ENCODE measurements at places on chromosomes 13 and 19.
A peak's percentile ranks its signal among the peaks of the same experiment; 100 is the strongest.

DNA sequence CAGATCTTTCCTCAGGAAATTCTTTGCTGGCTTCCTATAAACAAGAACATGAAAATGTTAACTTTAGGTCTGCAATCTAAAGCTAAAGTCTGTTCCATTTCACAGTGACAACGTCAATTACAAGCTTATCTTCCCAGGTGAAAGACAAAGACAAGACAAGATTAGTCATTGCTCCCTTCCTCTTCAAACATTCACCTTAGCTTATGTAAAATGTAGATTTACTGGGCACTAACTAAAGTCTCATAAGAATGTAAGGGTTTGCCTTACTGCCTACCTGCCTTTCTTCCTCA lies 17.2 kb downstream of the TNFSF14 start:
- DNase-seq, result no peak

- no peak for DNase-seq
Measured at GRCh38 chr13:106548064-106548696, 12.7 kb upstream of the EFNB2 start.

GRCh38 chr13:98181111-98181815 lies 4.2 kb upstream of the RNF113B start:
- no peak for DNase-seq

GRCh38 chr19:16945364-16945714 lies 56.5 kb downstream of the F2RL3 start:
- no peak for DNase-seq

DNA sequence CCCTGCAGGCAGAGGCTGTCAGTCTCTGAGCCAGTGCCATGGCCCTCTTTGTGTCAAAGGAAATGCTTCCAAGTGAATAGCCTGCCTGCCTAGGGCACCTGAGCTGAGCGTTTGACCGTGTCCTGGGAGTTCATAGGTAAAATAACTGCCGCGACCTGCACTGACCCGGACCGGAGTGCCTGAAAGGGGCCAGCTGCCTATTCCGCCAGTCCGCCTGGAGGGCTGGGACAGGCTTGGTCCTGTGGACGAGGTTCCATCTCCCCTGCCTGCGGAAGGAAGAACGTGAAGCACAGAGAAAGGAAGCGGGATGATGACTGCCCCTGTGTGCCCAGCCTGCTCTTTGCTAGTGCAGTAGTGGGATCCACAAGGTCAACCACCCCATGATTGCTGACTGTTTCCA lies 17.5 kb upstream of the ZNF492 start:
- DNase-seq, result no peak

GRCh38 chr19:55373306-55373992 lies 3.2 kb upstream of the TMEM190 start:
- DNase-seq, result no peak

GRCh38 chr19:51093510-51094345 lies 11.0 kb upstream of the KLK14 start:
- DNase-seq, result no peak

DNA sequence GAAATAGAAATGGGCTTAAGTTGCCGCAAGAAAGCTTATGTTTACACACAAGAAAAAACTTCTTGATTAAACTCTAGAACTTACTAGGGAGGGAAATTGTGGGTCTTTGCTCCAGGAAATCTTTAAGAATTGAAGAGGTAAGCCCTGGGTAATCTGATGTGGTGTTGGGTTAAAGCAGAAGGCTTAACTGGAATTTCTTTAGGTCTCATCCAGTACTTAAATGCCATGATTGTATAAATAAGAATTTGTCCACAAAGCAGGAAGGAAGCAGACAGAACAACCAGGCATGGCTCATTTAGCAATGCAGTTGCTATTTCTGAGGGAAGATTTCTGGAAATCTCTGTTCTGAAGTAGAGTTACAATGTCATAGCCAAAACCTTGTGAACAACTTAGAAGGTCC lies 360.4 kb downstream of the KLF5 start:
- no peak for DNase-seq

- DNase-seq, result no peak
Measured at GRCh38 chr13:72782717-72783116, 784 bp downstream of the PIBF1 start.

DNA sequence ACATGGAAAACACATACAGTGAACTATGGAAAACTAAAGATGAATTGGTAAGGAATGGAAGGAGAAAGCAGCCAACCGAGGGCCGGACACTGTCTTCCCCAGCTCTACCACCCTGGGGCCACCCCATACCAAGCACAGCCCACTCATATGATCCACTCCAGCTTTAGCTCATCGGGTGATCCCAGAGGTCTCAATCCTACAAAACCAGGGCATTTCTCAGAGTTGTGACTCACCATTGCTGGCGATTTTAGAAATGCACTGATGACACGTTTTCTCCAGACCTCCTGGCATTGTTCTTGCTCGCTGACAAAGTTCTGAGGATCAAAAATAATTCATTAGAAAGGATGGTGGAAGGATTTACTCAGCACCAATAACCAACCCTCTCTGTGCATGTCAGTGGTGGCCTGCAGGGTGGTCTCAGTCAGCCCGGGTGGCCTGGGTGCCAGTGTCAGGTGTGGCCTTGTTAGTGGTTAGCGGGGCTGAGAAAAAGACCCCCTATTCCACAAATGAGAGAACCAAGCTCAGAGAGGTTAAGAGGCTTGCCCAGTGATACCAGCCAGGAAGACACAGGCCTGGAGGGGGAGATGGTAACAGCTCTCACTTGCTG lies 6.6 kb downstream of the TMEM272 start:
- no peak for DNase-seq

- no peak for DNase-seq
Measured at GRCh38 chr13:74201530-74201929, 67.3 kb upstream of the KLF12 start.

GRCh38 chr19:38759590-38760003 lies 13.7 kb downstream of the LGALS7 start:
- no peak for DNase-seq

GRCh38 chr19:18017275-18018083 lies 9.5 kb downstream of the ARRDC2 start:
- no peak for DNase-seq

- DNase-seq, result no peak
Measured at GRCh38 chr13:48738311-48738710, 84.6 kb downstream of the CYSLTR2 start.

- peak; percentile 94 for DNase-seq
Measured at GRCh38 chr19:42219812-42220750, at the start of gene ZNF526. TSS of gene ZNF526 (plus strand) at chr19:42220312. CDS start at chr19:42224404, 4,092 bp downstream.

GRCh38 chr13:56558698-56559320 lies 581.9 kb upstream of the PRR20A start:
- no peak for DNase-seq

DNA sequence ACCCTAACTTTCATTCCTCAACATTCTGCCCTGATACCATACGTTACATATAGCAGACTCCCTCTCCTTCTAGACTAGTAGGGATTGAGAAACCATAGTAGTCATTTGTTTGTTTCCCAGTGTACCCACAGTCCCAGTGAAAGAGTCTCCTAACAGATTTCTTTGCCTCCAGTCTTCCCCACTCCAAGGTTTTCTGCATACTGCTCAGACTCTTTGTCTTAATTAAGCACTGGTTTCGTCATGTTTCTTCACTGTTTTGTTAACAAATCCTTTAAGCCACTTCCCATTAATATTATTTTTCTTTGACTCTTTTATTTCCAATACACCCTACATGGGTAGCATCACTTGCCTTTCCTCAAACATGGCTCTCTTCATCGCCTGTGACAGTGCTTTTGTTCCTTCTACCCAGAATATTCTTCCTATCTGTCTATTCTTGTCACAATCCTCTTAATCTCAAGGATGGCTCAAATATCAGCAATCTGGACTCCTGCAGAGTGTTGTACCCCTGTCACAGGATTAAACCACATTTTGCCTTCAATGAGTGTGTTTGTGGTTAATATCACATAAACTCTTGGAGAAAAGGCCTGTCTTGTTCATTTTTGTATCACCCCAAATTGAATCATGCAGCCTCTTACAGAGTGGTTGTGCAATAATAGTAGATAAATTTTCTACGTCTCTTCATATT lies 92.7 kb upstream of the KLF12 start:
- no peak for DNase-seq

GRCh38 chr19:10651851-10652250 lies 2.3 kb upstream of the ILF3 start:
- no peak for DNase-seq

DNA sequence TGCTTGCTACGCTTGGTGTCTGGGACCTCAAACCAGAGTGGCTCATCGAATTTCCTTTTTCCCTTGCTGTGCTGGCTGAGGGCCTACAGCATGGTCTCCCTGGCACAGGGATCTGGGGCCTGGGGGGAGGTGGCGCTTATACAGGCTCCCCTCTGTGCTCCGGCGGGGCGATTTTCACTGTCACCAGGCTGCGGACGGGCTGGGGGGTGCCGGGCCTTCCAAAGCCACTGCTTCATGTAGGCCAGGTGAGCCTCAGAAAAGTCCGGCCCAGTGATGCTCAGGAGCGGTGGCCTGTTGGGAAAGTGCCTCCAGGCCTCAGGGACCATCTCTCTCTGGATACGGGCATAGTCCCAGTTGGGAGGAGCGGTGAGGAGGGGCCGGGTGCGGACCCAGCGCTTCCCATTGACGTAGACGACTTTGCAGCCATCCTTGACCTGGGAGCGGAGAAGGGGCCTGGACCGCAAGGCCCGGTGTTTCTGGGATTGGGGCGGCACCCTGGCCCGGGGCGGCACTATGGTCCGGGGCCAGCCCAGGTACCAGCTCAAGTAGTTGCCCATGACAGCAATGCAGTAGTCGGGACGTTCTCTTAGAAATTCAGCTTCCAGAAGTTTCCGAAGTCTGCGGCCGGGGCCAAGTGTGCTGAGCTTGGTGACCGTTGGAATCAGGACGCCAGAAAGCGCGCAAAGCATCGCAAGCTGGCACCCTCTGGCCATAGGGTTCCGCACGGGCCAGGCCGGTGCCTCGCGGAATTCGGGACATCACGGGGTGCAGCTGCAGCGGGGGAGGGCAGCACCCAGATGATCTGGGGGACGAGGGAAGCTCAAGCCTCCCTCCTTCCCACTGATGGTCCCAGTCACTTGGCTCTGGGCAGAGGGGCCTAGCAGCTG lies 255.9 kb downstream of the SLC7A1 start:
- DNase-seq, result no peak

DNA sequence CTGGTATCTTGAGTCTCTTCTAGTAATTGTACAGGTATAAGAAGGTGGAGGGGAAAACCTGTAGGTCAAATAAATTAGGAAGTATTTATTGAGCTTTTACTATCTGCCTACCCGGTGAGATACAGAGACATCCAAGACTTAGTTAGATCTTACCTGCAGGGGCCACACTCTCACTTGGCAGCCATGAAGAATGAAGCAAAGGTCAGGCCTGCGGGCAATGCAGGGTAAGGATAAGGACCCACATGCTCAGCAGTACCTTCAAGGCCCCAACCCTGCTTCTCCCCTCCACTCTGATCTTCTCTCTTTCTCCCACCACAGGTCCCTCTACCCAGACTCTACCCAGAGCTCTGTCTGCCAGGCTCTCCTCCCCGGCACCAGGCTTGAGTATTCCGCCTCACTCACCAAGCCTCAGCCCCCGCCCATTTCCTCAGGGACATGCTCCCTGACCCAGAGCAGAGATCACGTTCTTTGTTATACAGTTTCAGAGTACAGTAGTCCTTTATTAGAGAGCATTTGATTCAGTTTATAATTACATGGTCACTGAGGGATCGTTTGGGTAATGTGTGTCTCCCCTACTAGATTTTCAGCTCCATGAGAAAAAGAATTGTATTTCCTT lies 18.9 kb upstream of the CLDN10 start:
- no peak for DNase-seq

DNA sequence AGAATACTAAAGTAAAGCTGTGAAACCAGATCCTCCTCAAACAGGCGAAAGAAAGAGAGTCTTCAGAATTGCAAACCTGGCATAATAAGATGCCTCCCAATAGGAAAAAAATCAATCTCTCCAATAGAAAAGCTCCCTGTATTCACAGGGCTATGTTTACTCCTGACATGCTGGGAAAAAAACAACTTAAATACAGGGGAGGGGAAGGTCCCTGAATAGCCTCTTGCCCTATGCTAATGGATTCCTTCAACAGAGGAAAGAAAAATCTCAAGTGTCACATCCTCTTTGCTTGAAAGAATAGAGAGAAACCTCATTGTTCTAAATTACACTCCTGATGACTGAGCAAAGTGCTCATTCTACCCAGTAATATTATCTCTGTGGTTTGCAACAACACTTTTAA lies 1271.1 kb upstream of the PRR20A start:
- no peak for DNase-seq

DNA sequence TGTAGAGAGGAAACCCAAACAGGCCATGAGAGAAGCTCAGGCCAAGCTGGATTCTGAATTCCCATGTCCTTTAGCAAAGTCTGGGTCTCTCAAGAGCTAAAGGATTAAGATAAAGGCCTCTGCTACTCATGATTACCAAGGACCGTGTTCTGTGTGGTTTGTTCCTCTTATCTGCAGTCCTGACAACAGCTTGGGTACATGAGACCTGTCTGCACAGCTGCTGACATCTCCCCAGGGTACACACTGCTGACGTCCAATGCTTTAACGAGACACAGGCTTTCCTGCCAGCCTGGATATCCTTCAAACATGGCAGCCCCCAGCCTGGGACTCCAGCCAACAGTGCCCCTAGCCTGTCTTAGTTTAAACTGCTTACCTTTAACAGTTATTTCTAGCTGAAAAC lies 211.0 kb downstream of the SLC7A1 start:
- no peak for DNase-seq

DNA sequence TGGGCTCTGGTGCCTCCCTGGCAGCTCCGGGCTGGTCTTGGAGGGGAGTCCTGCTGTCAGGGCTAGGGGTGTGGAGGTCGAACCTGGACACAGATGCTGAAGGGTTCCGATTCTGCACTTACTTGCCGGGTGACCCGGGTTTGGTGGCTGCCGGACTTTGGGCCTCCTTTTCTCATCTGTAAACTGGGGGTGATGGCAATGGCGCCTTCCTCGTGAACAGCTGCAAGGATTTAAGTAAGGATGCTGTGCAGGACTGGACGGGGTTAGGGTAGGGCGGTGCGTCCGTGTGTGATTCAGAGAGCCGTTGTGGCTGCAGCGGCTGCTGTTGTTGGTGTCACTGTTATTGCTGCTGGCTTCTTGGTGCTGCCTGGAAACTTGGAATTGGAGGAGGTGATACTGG lies 2.4 kb downstream of the HPN start:
- no peak for DNase-seq

DNA sequence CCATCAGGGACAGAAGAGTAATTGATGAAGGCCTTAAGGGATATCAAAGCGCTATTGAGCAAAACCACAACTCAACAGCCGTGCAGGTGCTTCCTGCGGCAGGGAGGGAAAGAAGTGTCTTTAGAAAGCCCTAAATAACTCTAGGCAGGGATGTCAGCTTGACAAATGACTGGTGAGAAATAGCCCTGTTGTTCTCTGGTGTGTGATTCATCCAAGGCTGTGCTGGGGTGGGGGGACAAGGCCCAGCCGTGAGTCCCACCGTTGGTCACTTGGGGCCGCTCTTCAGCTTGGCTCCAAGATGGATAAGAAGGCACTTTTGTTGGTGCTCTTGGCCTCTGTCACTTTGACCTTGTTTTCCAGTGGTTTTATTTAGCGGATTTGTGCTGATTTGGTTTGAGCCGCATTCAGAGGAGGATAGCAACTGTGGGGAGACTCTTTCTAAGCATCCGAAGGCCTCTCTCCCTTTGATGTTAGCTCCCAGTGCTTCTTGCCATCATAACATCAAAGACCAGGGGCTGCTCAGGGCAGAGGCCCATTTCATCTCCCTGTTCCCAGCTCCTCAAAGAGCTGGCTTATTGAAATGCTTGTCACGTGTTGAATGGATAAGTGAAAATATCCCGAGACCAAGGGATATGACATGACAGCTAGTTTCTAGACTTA lies 130.3 kb upstream of the SERP2 start:
- DNase-seq, result no peak

All from right renal pelvis (tissue), 4 donors.